ENCODE measurements at places on chromosomes 5 and 9.

DNA sequence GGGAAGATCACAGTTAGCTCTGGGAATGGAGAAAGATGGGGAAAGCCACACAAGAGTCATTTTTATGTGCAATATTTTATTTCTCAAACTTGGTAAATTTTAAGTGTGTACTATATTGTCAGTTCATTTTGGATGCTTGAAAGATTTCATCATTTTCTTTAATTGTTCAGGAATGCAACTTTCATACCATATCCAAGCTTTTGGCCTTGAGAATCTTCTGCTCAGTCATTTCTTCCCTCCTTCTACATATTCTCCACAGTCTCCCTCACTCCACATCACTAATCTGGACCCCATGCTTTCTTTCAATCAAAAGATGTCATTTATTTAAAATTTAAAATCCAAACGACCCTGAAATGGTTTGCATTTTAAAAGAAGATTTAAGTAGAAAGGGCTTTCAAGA is 135.4 kb downstream of the FAM114A2 start:
- no peak for DNase-seq

- DNase-seq: no peak
Observed at GRCh38 chr9:115146581-115147021, 28.6 kb upstream of the TNC start.

- no peak for DNase-seq
Observed at GRCh38 chr9:107242073-107243030, 40.7 kb upstream of the RAD23B start.

- no peak for DNase-seq
Observed at GRCh38 chr5:97499605-97500004, 316.6 kb upstream of the RIOK2 start.

DNA sequence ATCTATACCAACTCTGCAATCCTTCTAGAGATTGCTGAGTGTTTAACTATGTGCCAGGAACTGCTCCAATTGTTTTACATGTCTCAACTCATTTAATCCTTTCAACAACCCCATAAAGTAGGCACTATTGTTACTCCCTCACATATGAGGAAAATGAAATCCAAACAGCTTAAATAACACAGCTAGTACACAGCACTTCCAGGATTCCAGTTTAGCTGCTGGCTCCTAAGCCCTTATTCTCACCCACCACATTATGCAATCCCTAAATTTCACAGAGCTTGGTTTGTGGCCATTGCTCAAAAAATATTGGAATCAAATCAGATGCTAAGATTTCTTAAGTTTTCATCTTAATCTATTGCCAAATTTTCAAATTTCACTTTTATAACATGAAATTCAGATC is 84.9 kb downstream of the PRELID2 start:
- no peak for DNase-seq

- DNase-seq: no peak
Observed at GRCh38 chr9:38718148-38718547, 1.8 kb downstream of the FAM240B start.

DNA sequence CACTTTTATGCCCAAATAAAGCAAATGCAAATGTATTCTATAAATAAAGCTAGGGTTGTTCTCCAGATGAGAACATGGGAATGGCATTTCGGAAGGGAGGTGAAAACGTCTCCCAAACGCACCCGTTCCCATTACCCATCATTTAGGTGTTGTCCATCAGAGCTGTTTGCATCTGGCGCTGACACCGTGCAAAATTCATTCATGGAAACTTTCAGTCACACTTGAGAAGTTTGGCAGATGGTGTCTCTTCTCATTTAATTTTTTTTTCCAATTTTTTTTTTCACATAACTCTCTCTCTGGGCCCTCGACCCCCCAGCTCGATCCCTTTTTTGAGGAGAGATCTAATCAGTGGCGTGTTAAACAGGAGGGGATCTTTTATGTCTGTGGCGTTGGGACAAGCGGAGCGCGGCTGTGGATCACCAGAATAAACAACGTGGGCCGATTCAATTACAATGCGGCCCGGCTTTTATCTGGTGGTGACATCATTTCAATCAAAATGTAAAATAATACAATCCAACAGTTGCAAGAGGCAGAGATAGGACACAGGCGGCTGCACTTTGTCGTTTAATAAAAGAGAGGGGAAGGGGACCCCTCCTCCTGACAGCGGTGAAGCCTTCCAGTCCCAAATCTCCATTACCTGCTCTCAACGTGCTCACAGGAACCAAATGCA is 246.1 kb upstream of the IRX4 start:
- no peak for DNase-seq

- DNase-seq: no peak
Observed at GRCh38 chr5:155735388-155735787, 591.6 kb upstream of the SGCD start.

DNA sequence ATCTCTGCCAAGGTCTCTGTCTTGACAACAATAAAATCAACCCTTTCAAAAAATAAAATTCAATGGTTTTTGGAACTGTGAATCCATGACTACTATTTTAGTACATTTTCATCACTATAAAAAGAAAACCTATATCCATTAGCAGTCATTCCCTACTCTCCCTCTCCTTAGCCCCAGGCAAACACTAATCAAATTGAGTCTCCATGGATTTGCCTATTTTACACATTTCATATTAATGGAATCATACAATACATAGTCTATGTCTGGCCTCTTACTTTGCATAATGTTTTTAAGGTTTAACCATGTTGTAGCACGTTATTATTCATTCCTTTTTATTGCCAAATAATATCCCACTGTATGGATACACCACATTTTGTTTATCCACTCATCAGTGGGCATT is 24.1 kb downstream of the RIGI start:
- no peak for DNase-seq

DNA sequence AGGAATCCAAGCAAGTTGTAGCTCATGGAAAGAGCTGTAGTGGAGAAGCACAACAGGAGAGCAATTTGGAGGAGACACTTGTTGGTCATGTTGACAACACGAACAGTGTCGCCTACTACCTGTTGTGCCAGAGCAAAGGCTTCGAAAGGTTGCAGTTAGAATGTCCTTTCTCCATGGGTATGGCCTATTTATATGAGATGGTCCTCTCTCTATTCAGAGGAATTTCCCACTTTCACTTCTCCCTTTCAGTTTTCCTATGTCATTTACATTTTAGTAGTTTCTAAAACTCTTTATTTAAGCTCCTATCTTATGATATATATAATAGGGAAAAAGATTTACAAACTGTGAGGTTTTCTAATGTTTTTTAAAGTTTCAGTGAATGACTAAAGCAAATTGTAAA is at the start of gene IFNB1:
TSS of gene IFNB1 (minus strand) at position 162 of the 400 bp plus-strand sequence. CDS start at position 89, 73 bp downstream.
- no peak for DNase-seq

DNA sequence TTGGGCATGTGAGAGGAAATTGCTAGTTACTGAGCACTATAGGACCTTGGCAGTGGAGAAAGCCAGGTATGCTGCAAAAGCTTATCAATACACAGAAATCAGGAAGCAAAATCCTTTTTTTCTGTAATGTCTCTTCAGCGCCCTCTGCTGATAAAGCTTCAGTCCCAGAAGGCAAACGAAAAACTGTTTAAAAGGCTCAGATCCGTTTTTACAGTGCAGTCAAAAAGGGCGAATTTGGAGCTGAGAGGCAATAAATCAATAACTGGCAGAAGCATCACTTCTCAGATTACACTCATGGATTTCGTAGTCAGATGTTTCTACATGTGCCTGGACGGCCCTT is 1.1 kb upstream of the MAN2A1 start:
- no peak for DNase-seq

DNA sequence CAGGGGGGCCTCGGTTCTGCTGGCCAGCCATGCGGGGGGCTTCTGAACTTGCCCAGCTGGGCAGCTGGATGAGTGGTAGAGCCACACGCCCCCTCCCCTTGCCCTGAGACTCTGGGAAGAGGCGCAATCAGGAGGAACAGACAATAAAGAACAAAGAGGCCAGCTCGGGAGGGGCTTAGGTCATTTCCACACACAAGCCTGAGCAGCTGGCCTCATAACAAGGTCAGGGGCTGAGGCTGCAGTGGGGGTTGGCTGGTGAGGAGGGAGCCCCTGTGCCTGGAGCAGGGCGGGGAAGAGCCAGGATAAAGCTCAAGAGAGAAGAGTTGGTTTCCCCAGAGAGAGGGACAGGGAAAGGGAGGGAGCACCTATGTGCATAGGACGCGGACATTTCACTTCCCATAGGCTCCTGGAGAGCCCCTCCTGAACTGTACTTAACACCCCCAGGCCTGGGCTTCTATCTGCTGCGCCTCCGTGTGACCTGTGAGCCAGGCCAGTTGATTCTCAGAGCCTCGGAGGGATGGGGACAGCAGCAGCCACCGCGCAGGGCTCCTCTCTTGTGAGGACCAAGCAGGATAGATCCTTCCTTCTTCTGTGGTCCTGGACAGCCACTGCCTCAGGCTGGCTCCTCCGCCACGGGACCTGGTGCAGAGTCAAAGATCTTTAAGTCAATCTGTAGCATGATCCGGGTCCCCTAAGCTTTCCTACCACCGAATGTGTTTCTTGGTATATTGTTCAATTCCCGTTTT is 75.3 kb upstream of the GGTA1 start:
- DNase-seq: no peak

GRCh38 chr9:105449081-105449480 is 1.2 kb downstream of the FSD1L start:
- DNase-seq: no peak

DNA sequence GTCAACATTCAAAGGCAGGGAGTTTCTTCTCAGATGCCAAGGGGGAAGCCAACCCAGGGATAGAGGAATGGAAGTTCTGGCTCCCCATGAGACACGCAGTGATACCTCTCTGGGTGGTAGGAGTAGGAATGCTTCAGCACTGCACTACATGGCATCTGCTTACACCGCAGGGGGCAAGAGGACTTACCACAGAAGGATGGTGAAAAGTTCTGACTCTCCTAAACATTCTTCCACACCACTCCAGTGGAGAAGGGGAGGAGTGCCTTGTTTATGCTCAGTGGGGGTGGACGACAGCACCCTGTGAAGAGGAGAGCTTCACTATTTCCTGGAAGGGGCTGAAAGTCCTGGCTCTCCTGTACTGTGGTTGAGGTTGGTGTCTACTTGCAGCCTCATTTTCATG is 1011.3 kb upstream of the WWC1 start:
- DNase-seq: no peak

GRCh38 chr5:154885439-154885838 is 27.0 kb downstream of the CNOT8 start:
- DNase-seq: no peak

DNA sequence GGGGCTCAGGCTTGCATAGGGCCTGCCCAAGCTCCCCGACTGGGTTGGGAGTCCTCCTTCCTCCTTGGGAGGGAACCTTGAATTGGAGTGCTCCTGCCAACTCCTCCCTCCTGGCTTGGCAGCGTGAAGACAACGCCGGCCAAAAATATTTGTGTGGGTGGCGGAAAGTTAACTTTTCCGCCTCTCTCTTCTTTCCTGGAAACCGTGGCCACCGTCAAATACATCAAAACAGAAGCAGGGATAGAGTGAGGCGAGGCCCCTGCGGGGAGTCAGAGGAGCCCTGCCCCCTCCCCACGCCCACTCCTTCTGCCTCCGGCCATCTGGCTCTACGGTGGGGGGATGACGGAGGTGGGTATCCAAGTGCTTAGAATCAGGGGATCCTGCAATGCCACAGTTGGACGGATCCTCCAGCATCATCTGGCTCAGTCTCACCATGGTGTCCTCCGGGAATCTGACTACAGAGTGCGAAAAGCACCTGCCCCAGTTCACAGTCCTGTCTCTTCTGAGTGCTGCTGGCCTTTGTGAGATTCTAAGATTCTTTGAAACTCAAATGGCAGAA is 25.2 kb upstream of the SYNPO start:
- no peak for DNase-seq

GRCh38 chr9:118336250-118336942 is 632.2 kb downstream of the TLR4 start:
- DNase-seq: no peak

- no peak for DNase-seq
Observed at GRCh38 chr9:105150991-105151685, 93.3 kb upstream of the SLC44A1 start.

GRCh38 chr5:176481711-176482110 is 33.5 kb downstream of the FAF2 start:
- DNase-seq: no peak

DNA sequence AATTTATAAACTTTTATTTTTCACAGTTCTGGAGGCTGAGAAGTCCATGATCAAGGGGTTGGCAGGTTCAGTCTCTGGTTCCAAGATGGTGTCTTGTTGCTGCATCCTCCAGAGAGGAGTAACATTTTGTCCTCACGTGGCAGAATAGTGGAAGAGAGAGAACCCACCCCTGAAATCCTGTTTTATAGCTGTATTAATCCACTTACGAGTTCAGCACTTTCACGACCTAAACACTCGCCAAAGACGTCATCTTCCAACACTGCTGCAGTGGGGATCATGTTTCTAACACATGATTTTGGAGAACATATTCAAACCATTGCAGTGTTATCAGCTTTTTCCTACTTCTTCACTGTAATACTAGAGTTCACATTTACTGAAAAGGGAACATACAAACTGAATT is 233.0 kb upstream of the ATP10B start:
- no peak for DNase-seq

GRCh38 chr9:79572032-79572607 is 355 bp downstream of the TLE4 start:
- DNase-seq: no peak

DNA sequence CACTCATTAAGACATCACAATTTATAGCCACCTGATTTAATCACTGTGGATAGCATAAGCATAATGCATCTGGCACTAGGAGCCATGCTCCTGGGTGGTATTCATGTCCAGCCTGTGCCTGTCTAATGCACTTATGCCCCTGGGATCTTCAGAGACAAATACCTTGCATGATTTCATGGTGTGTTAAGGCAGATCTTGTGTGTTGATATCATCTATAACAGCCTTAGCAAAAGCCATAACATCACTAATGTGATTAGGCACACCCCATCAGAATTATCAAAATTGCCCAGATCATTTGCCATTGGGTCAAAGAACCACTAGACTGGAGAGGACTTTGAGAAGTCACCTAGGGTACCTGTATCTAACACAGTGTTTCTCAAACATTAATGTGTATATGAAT is 43.7 kb upstream of the SELENOP start:
- DNase-seq: no peak

GRCh38 chr5:42828671-42829070 is 17.0 kb upstream of the SELENOP start:
- DNase-seq: no peak

- DNase-seq: no peak
Observed at GRCh38 chr5:179805529-179806249, 977 bp downstream of the MGAT4B start.

DNA sequence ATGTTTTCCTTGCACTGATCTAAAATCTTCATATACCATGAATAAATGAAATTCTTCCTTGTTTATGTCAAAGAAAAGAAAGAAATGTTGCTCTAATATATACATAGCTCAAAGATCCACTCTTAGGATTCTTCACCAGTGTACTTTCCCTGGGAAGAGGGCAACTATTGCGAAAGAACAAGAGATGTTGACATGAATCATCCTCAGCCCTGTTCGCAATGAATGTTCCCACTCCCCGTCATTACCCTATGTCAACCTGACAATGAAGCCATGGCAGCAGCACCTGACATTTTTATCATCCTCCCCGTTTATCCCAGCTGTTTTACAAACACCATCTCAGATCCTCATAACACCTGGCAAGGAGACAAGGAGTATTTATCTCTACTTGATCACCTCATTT is 409.1 kb upstream of the GRIA1 start:
- no peak for DNase-seq

GRCh38 chr9:72042928-72043327 is 17.5 kb downstream of the C9orf57 start:
- no peak for DNase-seq

Measured in thoracic aorta (tissue), 2 donors.